Osteocyte (in vitro differentiated cells): ENCODE measurements at places on chromosomes 16 and 17.

- DNase-seq, result no peak
These were observed 6.8 kb downstream of the SLC6A2 start for GRCh38 chr16:55662644-55663031.

- DNase-seq, result no peak
These were observed 26.4 kb downstream of the ARHGAP44 start for GRCh38 chr17:12815642-12816141.

DNA sequence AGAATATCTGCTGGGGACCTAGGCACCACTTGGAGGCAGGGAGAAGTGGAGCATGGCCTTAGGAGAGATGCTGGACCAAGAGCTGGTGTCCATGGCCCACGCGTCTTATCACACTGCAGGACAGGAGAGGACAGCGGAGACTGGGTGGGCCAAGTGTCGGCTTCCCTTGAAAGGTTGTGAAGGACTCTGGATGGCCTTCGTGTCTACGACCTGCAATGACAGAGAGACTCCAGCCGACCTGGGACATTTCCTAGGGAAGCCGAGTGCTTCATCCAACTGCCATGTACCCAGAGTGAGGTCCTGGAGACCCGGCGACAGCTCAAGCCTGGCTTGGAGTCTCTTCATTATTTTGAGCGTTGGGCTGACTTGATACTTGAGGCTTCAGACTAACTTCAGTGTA, 20.5 kb downstream of the C1QTNF1 start:
- no peak for DNase-seq

DNA sequence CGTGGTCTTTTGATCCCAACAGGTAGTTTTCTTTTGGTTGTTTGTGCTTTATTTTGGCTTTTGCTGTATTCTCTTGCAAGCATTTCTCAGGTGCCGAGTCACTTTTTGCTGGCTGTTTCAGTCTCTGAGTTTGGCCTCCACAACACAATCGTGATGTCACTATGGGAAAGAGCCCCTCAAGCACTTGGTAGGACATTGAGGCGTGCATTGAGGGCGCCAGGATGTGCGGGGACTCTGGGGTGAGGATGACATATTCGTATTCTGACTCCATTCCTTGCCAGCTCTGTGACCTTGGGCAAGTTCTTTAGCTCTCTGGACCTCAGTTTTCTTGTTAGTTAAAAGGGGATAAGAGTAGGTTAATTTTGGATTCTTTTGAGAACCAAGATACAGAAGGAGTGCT, 13.0 kb downstream of the KSR1 start:
- DNase-seq, result no peak

GRCh38 chr17:38925263-38925995, at the start of gene LASP1NB:
LASP1NB (plus strand) TSS chr17:38925614.
- peak; percentile 64 for DNase-seq

GRCh38 chr17:17463821-17464220, 13.0 kb upstream of the MED9 start:
- DNase-seq, result no peak

- DNase-seq, result no peak
These were observed 298.5 kb upstream of the FOXF1 start for GRCh38 chr16:86211800-86212199.

DNA sequence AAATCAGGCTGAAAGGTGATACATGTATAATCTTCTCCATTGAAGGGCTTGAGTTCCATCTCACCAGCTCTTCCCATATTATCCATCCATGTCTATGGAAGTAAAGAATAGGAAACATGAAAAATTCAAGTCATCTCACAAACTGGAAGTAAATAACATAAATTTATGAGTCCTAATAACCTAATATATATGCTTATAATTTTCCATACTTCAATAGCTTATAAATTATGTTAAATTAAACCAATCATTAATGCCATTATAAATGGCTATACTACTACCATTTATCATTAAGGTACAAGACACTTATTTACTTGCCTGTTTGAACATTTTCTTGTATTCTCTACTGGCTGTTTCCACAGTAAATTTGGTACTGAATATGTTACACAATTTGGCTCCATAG, 4.8 kb downstream of the TOP2A start:
- no peak for DNase-seq

- no peak for DNase-seq
These were observed 18.6 kb downstream of the NOD2 start for GRCh38 chr16:50711862-50712559.

GRCh38 chr17:49587366-49588073, 11.8 kb downstream of the NXPH3 start:
- DNase-seq, result peak; percentile 40

DNA sequence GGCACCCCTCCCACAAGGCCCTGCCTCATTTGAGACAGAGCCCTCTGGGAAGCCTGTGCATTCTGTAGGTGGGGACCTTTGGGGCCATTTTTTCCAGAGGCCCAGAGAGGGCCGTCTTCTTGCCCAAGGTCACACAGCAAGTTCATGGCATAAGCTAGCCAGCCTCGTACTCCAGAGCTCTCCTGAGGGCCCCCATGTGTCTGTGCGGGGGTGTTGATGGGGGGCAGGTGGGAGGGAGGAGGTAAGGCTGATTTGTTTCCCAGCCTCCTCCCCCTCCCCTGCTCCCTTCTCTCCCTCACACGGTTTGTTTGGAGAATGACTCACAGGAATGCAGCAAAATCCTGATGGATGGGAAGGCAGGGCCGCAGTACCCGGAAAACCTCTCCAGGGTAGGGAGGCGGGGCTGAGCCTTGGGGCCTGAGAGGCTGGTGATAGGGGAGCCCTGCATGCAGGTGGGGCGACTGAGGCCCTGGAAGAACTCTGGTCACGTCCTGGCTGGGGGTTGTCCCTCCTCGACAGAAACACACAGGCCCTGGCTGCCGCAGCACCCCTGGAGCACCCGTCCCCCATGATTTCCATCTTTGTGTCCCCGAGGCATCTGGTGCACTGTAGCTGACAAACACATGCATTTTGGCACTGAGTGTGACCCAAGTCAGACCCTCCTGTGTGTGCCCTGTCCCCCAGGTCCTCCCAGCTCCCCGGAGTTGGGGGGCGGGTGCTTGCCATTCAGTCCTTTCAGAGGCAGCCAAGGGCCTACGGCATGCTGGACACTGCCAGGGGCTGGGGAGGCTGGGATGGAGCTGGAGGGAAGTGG, 29.7 kb downstream of the RAI1 start:
- DNase-seq, result no peak

DNA sequence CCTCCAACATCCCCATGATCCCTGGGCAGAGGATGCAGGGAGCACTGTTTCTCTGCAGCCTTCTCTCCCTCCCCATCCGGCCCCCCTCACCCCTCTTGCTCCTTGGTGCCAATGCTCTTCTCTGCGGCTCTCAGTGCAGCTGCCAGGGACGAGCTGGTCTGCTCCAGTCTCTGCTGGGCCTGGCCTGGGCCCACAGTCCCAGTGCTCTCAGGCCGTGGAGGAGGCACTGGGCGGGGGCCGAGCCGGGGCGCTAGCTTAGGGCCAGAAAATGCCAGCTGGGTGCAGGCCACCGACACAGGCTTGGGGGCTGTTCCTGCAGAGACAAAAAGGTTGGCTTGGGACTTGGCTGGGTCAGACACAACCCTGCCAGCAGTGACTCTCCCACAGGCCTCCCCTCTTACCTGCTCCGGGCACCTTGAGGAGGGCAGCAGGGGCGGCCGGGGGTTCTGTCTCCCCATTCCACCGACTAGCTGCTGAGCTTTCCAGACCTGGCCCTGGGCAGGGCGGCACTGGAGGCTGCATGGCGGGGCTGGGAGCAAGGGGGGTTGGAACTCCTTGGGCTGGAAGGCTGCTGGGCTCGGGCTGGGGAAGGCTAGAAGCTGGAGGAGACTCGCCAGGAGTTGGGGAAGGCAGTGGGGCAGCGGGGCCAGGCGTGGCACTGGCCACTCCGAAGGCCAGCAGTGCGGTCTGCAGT, 13.8 kb downstream of the CASKIN2 start:
- DNase-seq, result no peak

GRCh38 chr17:21474815-21475214, 98.7 kb downstream of the KCNJ12 start:
- DNase-seq, result peak; percentile 57

DNA sequence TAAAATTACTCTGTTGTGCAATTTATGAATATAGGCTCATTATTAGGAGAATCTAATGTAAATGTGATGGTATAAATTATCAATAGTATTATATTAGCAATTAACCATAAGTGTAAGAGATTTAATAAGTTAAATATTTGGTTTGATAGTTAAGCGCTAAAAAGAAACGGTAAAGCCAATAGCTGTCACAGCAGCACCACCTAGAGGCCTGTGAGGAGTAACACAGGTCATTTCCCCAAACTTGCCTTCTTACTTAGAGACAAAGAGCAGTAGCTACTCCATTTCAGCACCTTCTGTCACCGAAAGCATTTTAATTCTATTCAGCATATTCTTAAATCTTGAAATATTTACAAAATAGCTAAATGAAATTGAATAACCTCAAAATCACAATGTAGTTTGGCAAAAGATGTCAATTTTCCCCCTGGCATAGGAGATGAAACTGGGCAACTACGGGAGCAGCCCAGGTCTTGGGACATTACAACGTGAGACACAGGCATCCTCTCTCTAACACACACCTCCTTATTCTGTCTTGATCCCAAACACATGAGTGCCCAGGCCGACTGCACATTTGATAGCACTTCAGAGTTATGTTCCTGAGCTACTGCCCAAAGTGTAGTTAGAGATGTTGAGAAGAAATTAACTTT, 14.3 kb upstream of the DYNLRB2 start:
- no peak for DNase-seq

DNA sequence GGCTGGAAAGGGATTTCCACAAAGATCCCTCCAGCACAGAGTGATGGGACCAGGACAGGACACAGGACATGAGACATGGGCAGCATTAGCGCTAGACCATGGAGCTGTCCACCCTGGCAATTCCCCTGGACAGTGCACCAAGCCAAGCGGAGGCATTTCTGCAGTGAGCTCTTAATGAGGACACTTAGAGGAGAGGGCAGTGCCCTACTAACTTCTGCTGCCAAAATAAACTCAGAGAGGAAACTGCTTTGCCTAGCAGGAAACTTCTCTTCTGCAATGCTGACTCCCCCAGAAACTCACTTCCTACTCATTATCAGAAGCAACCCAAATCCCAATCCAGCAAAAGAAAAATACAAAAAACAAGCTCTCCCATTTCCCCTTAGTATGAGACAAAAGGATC, 119.2 kb downstream of the HS3ST2 start:
- no peak for DNase-seq

DNA sequence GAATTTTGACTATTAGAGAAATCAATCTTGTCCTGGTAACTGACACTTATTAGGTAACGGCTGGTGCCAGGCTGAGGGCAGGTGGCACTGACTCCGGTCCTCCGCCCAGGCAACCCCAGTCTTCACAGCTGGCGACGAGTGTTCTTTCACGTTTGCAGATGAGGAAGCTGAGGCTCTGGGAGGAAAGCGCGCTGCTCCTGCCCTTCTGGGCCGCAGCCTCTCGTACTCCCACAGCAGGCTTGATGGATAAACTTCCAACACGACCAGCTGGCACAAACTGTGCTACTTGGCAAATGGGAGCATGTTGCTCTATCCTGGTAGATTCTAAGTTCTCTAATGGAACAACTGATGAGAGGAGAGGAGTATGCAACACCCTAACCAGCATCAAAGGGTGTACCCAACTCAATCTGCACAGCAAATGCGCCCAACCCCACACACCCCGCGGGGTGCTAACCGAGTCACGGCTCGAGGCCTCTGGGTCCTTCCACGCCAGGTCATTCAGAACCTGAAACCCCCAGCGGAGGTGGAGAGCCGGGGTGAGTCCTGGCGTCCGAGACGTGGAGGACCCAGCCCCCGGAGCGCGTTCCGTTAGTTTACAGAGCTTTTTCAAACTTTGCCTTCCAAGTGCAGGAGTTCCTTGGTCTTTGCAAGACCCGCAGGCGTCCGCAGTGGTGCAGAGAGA, 477 bp upstream of the SLC47A1 start:
- DNase-seq, result no peak

DNA sequence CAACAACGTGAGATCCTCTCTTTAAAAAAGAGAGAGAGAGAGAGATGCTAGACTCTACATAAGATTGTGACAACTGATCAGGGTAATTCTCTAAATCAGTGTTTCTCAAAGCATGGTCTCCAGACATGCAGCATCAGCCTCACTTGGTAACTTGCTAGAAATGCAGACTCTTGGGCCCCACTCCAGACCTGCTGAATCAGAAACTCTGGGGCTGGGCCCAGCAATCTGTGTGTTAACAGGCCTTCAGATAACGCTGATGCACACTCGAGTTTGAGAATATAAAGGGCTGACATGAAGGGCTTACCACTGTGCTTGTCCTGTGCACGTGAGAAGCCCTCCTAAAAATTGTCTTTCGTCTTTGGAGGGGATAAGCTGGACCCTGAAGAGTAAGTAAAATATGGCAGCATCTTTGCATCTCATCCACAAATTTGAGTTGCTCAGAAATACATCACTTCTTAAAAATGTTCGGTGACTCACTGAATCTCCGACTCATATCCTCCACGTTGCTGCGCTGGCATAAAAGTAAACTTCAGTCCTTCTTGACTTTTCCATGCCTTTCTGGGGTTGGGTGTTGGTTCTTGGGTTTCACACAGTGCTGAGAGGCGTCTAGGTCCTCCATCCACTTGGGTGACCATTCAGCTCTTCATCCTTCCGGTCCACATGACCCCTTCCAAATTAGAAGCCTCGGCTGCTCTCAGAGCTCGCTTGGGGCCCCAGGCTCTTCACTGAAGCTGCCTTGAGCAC, 26.1 kb upstream of the KDM8 start:
- no peak for DNase-seq

DNA sequence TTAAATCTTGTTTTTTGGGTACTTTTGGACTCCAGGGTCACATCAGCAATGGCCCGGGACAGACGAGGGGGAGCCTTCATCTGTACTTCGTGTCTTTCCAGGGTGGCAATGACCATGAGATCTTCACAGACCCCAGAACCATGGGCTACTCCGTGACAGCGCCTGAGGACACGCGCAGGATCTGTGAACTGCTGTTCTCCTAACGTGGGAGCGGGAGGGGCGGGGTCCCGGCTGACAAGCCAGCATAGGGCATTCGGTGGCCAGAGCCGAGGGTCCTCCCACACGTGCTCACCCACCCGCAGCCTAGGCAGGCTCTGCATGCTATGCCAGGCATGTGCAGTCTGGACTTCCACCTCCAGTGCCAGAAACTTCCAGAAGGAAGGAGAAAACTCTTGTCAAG, 21.2 kb downstream of the CARHSP1 start:
- peak; percentile 81 for DNase-seq

DNA sequence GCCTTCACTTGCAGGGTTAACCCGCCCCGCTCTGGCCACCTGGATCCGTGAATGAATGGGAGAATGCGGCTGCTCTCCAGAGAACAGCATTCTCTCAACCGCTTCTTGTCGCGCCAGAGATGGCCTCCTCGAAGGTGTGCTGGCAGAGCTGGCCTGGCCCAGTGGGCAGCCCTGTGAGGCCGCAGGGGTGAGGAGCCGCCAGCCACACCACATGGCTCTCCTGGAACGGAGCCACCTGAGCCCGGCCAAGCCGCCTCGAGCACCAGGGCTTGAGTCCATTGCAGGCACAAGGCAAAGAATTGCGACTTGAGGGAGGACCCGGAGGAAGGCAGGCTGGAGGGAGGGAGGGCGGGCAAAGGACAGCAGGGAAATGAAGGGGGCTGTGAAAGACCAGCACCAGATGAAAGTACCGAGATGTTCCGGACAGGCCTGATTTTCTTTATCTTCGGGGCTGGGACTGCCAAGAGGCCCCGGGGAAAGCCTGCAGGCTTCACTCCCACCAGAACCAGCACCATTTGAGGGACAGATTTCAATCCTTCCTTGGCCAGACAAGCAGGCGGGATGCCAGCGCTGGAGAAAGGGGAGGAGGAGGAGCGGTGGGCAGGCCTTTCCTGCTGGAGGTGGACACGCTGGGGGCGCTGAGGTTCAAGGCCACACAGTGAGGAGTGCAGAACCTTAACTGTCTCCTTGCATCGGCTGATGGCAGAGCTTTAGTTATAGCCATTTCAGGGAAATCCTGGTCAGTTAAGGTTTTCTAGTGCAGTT, 69.4 kb downstream of the MRC2 start:
- no peak for DNase-seq
